ENCODE measurements at places on chromosomes 4 and X. TPM values are rescaled to one million over a fixed set of nuclear protein-coding genes. Genes with fewer than 3 reads are reported as not detected.

ADH1A gene
- not detected for total RNA-seq

AR gene
- total RNA-seq, result not detected

TRAM1L1 gene
- 1.0 TPM for total RNA-seq

MAGED4 gene
- 4.6 TPM for total RNA-seq

TMEM31 gene
- total RNA-seq, result not detected

GRCh38 chrX:74438764-74439163 is 17.5 kb downstream of the SLC16A2 start:
- DNase-seq, result no peak

DNA sequence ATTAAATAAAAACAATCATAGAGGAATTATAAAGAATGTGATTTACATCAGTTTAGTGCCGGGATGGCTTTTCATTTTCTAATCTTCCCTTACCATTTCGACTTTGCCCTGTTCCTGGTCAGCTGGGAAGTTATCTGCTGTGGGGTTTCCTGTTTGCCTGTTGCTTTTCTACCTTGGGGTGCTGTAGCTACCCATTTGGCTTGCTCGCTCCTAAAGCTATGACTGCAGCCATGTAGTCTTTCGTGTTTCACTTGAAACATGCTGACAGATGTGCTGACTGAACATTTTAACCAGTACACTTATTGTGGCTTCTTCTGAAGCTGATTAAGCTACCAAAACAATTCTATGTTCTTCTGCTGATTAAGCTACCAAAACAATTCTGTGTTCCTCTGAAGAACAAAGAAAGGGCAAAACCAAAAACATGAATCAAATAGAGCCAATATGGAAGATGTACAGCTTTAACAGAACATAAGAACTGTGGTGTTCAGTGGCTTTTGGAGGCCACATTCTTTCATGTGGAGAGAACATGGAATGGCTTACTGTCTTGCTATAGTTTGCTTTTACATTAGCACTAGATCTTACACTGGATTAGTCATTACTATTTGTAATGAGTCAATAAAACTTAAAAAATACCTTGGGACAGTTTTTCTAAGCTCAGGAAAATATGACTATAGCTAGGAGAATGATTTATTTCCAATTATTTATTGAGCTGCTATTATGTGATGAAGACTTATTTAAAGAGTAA is 440.4 kb downstream of the SPRY1 start:
- DNase-seq, result peak; percentile 39

DNA sequence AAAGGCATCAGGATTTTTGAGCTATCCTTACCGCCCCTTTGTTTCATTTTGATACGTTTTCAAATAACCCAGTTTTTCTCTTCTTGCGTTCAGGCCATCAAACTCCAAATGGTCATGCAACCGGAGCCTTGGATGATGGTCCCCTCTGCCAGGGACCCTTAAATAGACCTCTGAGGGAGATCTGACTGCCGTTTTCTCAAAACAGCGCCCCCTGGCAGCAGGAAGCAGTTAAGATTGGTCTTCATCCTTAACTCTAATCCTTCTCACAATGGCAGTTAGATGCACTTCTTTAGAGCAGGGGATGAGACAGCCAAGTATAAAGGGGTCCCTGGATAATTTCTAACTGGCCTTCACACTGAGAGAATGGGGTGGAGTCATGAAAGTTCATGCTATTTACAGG is 525.0 kb upstream of the SPANXN1 start:
- DNase-seq, result no peak

- peak; percentile 73 for DNase-seq
These were observed 110.2 kb upstream of the MYOZ2 start for GRCh38 chr4:119025420-119025819.

DNA sequence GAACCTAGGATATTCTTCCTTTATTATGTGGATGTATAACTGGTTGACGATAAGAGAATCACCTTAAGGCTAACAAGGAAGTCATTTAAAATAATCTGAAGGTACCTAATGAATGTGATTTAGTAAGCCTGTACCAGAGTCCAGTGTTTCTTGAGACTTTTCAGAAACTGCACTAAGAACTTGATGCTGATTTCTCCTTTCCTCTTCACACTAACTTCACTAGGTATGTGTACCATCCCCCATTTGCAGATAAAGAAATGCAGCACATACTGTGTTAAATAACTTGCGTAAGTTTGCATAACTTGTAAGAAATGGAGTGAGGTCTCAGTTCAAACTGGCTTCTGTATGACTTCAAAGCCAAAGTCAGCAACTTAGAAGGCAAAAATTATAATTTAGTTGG is 63.3 kb downstream of the ELOVL6 start:
- DNase-seq, result no peak

DNA sequence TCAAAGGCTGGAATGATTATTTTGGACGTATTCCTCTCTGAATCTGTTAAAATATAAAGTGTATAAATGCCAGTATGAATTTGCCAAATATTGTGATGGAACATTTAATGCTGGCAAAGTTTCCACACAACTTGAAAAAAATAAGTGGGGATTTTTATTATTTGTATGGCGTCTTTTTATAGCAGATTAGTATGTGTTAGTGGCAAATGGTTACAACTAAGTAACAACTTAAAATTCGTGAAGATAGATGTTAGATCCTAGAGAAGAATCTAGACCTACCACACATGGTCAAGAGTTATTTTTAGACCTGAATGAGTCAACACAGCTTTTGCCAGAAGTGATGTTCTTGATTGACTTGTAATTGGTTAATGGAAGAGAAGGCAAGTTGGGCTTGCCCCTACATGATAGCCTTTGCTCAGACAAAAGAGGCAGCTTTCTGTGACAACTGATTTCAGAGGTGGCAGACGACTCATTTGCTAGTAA is 4.8 kb downstream of the CPE start:
- DNase-seq, result no peak

- DNase-seq, result peak; percentile 64
These were observed 7.6 kb downstream of the SLC2A9 start for GRCh38 chr4:10013722-10014121.

DNA sequence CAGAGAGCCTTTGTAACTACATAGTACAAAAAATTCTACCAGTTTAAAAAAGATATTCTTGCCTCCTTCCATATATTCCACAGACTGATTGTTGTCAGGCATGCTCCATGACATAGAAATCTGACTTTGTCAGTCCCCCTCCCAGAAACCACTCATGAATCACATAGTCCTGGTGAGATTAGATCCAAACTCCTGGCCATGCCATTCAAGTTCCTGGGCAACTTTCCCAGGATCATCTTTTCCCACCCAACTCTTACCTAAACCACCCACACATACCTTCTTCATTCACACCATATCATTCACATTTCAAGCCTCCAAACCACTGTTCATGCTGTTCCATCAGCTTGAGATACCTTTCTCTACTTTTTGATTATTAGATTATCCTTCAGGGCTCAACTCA is 46.4 kb downstream of the SLC16A2 start:
- DNase-seq, result no peak

DNA sequence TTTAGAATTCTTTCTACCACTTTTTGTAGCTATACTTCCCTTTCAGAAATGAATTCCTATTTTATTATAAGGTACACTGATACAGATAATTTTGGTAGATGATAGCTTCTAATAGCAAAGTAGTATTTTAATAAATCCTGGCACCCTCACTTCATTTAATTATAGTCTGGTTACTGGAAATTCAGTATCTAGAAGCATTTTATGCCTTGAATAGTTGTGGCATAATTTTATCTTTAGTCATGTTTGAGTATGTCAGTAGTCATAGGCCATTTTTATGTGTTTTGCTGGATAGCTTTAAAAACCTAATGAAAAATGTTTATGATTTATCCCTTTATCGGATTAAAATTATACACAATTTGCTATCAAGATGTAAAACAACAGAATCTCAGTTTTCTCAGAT is 92.3 kb downstream of the DIAPH2 start:
- peak; percentile 38 for DNase-seq

DNA sequence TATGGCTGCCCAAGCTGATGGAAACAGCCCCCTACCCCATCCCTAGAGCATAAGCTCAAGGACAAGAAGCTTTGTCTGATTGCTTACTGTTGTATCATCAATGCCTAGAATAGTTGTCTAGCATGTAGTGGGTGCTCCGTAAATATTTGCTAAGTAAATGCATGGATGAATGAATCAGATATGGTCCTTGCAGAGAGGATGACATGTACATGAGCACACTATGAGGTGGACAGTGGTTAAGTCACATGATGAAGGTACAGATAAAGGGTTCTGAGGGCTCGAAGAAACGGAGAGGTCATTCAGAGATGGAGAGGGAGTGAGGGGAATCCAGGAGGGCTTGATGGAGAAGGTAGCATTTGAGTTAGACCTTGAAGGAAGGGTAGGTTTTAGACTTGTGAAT is 214.2 kb downstream of the RBMX2 start:
- DNase-seq, result peak; percentile 53

GRCh38 chrX:136816975-136817374 is 36.2 kb upstream of the ARHGEF6 start:
- DNase-seq, result peak; percentile 56
